ENCODE measurements at places on chromosomes 2 and 18.

DNA sequence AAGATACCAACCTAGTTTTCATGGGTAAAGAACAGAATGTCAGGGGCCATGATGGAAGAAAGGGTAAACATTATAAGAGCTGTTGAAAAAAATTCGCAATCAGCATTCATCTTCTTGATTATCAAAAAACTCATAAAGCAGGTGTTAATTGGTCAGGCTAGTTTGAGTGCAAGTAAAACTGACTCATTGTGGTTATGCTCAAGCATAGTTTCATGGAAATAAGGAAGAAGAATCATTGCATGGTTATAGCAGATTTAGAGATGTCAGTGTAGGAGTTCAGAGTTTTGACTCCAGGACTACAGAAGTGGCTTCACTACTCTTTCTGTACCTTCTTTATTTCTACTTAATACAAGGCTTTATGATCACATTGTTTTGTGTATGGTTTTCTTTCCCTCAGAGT, 26.9 kb upstream of the CDH19 start:
- DNase-seq = no peak

DNA sequence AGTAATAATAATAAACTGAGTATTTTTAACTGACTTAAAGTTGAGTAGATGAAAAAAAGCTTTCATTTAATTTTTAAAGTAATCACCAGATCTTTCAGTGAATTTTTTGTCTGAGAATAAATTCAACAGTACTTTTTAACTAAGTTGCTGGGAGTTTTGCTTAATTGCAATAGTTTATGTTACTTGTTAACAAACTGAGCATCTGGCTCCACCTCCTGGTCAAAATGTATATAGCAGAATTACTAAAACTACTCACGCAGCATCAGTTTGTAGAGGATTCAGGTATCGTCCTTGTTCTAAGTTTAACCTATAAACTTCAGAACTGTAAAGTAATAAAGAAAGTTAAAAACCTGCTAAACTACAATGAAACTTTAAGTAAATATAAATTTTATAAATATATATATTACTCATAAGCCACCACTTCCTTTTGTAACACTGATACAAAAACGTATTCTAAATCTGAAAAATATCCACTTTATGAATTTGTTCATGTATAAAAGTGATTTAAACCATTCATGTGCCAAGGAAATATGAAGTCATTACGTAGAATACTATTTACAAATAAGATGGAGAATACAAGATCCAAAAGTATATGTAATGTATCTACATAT, 21.3 kb downstream of the NOL10 start:
- peak; percentile 35 for DNase-seq

- DNase-seq = no peak
These were observed 846.7 kb upstream of the ID2 start for GRCh38 chr2:7835151-7835550.

DNA sequence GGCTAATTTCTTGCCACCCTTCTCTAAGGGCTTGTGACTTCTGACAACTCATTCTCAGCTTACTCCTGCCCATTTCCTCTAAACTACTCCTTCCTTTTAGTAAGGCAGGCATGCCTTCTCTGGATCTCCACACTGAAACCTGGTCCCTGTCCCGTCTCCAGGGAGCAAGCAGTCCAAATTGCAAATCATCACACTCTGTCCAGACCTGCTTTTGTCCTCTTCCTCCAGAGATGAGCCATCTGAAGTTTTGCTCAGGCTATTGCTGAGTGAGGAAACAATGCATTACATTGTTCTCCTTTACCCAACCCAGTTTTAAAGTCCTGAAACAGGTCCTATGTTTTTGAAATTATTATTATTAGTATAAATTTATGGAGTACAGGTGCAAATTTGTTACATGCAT, 57.3 kb downstream of the ARHGAP25 start:
- DNase-seq = no peak

DNA sequence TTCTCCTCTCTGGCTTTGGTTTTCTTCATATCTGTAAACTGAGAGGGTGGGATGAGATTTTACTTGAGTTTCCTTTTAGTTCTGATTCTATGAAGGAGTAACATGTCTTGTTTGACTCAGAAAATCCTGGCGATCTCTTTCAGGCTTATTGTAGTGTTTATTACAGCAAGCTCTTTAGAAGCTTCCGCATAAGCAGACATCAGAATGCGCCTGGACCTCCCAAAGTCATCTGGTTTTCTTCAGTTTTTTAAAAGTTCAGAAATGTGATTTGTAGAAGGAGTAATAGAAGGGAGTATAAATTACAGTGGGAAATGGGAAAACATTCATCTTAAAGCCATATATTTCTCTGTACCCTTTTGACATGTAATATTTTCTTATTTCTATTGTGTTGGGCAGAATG, 68.4 kb downstream of the EML6 start:
- DNase-seq = no peak

GRCh38 chr18:3251963-3252277, 4.3 kb downstream of the MYL12A start:
- no peak for DNase-seq

DNA sequence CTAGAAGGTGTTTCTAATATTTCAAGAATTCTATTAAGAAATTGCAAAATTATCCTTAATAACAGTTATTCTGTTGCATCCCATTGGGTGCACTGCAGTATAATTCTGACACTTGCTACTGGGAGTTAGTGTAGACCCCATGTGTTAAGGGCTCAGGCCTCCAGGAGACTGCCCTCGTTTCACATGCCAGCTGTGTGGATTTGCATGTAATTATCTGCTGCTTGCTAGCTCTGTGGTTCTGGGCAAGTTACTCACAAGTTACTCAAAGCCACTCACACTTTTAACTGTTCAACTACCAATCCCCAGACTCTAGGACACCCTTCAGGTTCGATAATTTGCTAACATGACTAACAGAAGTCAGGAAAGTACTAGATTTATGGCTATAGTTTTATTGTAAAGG, 38.6 kb downstream of the ST6GAL2 start:
- no peak for DNase-seq

DNA sequence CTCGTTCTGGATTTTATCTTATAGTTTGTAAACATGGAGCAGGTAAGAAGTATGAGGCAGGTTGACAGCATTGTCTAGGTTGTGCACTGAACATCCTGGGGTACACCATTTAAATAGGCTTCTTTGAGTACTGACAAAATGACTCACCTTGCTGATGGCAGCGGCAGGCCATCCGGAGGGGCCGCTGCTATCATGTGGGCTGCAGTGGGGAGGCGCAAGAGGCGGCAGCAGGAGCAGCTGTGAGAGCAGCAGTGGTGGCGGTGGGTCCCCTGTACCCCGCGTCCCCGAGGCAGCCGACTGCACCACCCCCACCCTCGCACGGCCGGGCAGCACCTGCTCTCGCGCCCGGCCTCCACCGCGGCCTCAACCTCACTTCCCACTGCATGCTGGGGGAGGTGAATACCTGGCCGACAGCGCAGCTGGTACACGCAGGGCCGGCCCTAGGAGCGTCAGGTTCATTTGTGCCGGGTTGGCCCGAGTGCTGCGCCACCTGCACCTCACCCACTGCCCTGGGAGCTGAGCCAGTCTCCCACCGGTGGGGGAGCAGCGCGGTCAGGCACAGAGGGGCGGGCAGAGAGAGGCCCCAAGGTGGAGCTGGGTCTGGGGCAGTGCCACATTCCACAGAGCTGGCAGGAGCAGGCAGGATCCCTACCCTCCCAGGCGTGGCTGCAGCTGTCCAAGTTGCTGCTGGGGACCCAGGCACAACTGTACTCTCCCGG, 154.5 kb upstream of the RBMS1 start:
- DNase-seq = no peak

GRCh38 chr2:62800618-62801017, 95.1 kb downstream of the EHBP1 start:
- no peak for DNase-seq

- no peak for DNase-seq
These were observed 85.9 kb downstream of the APOB start for GRCh38 chr2:20957788-20958525.

DNA sequence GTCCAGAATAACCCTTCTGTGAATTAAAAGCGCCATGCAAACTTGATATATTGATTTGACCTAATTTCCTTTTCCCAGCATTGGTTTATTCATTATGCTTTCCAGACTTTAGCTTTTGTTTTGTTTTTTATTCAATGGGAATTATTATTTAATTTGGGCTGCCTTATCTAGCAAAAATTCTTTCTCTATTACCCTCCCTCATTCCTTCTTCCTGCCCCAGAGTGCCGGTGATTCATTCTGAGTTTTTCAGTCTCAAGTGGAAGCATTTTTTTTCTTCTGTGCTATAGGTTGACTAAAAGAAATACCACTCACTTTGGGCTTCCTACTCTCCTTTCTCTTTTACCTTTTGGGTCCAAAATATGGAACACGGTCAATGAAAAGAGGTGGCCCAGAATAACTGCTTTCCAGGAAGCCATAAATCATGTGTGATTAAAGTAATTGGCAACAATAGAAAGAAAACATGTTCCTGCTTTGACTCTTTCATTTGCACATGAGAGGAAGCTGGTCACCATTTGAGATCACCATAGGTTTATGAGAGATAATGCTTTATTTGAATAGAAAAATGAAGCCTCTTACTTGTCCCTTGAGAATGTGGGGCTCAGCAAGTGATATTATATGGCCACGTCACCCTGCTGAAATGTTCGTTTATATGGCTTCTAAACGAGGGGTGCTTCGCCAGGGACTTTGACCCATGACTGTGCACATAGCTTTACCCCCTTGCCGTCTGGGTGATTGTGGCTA, 422.8 kb upstream of the ZEB2 start:
- DNase-seq = no peak

GRCh38 chr2:127174640-127175039, 45.5 kb downstream of the CYP27C1 start:
- no peak for DNase-seq

GRCh38 chr2:11903085-11903606, 156.7 kb downstream of the LPIN1 start:
- DNase-seq = no peak

GRCh38 chr18:9619990-9620389, 5.6 kb upstream of the PPP4R1 start:
- DNase-seq = no peak

- no peak for DNase-seq
These were observed 132.7 kb upstream of the MYCN start for GRCh38 chr2:15807418-15808203.

DNA sequence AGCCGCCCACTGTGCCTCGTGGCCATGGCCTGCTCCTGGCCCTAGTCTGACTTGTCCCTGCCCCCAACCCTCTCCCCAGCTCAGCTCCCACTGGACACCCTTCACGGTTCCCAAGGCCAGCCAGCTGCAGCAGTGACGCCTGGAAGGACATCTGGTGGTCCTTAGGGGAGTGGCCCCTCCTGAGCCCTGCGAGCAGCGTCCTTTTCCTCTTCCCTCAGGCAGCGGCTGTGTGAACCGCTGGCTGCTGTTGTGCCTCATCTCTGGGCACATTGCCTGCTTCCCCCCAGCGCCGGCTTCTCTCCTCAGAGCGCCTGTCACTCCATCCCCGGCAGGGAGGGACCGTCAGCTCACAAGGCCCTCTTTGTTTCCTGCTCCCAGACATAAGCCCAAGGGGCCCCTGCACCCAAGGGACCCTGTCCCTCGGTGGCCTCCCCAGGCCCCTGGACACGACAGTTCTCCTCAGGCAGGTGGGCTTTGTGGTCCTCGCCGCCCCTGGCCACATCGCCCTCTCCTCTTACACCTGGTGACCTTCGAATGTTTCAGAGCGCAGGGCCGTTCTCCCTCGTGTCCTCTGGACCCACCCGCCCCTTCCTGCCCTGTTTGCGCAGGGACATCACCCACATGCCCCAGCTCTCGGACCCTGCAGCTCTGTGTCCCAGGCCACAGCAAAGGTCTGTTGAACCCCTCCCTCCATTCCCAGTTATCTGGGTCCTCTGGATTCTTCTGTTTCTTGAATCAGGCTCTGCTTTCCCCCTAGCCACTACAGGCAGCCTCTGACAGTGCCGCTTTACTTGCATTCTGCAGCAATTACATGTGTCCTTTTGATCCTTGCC, 35.8 kb downstream of the ANO7 start:
- DNase-seq = no peak

DNA sequence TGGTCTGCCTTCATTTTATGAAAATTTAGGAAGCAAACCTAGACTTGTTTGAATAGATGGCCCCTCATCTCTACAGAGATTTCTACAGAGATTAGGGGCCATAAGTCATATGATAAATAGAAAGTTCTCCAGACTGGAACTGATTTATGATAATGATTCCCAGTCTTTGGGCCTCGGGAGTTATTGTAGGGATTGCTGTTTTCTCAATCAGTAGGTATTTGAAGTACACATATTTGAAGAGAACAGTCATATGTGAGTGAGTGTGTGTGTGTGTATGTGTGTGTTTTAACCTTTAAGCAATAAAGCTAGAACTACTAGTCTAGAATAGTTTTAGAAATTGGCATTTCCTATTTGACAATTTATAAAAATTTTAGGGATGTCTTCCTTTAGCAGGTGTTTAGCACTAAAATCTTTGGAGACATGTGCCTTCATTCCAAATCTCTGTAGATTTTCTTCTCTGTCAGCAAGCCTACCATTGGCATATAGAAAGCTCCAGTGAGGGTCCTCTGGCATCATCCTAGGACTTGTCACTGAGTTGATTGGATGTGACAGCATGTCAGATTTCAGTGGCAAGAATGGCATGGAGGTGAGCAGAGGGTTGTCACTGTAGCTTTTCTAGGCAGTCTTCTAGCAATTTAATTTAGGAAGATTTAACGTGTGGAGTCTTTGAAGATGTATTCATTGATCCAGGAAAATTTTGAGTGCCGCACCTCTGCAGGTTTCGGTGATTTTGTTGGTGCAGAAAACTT, 71.2 kb downstream of the MYO1B start:
- DNase-seq = no peak

- DNase-seq = no peak
These were observed 95.6 kb upstream of the CTDP1 start for GRCh38 chr18:79583984-79584401.

DNA sequence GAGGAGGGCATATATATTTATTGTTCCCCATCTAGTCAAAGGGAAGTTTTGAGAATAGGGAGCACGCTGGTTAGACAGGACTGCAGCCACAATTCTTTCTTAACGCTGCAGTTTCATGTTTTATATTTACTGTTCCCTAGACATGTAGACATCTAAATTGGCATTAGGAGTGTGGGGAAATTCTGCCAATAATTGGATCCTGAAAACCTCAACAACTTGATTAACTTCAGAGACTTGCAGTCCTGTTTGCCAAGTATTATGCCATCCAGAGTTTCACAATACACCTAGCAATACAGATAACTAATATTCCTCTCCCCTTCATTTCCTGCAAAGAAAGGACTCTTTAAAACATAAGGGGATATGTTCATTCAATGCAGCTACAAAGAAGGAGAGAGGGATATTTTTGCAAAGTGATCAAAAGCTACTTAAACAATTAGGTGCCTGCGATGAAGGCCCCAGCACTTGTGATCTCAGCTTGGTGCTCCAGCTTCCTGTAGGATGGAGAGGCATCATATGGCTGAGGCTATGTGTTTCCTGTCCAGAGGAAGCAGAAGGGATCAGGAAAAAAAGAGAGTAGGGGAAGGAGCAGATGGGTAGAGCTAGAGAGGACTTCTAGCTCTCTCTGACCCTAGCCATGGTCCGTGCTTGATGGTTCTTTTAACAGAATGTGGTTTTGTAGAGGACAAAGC, 264.4 kb downstream of the MTX2 start:
- no peak for DNase-seq

- DNase-seq = no peak
These were observed 537 bp upstream of the ZC3H15 start for GRCh38 chr2:186485576-186485870.
